ENCODE measurements at places on chromosomes 1 and 21.

DNA sequence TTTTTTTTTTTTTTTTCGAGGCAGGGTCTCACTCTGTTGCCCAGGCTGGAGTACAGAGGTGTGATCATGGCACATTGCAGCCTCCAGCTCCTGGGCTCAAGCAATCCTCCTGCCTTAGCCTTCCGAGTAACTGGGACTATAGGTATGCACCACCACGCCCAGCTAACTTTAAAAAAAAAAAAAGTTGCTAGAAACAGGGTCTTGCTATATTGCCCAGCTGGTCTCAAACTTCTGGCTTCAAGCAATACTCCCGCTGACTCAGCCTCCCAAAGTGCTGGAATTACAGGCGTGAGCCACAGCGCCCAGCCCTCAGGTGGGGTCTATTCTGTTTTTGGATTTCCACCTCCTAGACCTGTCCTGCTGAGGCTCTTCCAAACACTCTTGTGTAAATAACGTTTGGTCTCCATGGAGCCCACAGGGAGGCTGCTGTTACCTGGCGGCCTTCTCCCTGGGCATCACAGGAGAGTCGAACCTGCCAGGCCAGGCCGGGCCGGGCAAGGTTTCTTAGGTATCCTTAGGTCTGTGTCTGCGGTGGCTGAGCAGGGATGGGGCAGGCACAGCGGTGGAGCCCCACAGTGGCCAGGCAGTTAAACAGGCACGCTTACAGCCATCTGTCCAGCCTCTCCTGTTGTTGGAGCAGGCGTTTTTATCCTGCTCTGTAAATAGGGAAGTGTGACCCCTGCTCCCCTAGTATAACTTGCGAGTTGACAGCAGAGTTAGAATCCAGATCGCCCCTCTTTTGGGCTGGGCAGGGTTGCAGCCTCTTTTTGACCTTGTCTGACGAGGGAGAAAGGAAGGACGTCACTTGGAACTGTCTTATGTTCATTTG lies 18.8 kb downstream of the PLEKHM2 start:
- DNase-seq, result no peak

DNA sequence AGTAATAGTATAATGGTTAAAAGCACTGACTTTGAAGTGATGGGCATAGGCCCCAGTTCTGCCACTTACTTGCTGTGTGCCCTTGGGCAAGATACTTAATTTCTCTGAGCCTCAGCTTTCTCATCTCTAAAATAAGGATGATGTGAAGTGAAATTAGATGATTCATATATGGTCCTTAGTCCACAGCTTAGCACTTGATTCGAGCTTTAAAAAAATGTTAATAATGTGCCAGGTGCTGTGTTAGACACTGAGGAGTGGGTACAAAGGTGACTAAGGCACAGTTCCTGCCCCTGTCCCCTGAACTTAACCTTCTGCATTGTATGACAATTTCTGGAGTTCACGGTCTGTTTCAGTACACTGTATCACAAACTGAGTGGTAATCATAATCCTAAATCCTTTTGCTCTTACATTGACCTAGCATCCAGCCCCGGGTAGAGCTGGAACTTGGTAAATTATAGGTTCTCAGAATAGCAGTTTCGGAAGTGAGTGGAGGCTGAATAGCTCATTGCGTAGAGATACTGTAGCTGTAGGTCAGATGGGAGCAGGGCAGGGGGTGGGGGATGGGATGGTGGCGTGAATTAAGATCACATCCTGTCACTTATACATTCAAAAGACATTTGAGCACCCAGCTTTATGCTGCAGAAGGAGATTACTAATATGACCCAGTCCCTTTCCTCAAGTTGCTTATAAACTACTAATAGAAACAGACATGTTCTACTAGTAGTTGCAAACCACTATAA lies 1.5 kb downstream of the ZNF691 start:
- DNase-seq, result no peak

DNA sequence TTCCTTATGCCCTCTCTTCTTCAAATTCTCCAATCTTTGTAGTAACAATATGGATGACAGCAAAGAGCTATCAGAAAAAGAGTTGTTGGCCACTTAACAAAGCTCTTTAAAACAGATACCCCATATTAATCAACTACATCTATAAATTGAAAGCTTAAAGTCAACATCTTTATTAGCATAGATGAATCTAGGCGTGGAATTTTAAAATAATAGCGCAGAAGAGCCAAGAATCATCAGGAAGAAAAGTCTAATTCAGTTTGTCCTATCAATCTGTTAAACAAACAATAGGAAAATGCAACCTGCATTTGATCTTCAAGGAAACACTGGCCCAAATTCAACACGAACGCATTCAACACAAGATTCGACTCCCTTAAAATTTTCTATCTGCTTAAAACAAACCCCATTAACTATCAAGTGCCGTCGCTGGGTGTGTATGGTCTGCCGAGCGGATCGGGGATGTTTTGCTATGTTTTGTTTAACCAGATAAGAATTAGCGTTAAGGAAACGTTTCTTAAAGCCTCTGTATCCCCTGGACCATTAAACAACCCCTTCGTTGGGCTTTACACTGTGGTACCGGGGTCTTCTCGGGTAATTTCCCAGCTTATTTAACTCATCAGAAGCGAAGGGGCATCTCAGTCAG lies 1.0 kb downstream of the LYST start:
- no peak for DNase-seq

GRCh38 chr1:66393586-66394287 lies 140.2 kb upstream of the SGIP1 start:
- no peak for DNase-seq

- no peak for DNase-seq
Measured at GRCh38 chr1:181345146-181345545, 138.2 kb upstream of the CACNA1E start.

DNA sequence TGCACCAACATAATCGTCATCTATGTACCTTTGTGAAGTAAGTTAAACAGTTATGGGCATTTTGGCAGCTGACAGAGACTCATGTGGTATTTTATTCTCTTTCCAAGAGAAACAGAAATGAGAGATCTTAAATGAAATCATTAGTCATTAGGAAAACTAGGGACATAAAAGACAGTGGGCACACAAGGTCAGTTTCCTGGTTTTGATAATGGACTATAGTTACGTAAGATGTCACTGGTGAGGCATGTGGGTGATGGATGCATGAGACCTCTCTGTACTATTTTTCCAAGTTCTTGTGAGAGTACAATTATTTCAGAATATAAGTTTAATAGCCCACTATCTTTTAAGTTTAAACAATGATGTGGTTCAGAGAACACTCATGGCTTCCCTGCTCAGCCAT lies 216.9 kb downstream of the APP start:
- DNase-seq, result no peak

DNA sequence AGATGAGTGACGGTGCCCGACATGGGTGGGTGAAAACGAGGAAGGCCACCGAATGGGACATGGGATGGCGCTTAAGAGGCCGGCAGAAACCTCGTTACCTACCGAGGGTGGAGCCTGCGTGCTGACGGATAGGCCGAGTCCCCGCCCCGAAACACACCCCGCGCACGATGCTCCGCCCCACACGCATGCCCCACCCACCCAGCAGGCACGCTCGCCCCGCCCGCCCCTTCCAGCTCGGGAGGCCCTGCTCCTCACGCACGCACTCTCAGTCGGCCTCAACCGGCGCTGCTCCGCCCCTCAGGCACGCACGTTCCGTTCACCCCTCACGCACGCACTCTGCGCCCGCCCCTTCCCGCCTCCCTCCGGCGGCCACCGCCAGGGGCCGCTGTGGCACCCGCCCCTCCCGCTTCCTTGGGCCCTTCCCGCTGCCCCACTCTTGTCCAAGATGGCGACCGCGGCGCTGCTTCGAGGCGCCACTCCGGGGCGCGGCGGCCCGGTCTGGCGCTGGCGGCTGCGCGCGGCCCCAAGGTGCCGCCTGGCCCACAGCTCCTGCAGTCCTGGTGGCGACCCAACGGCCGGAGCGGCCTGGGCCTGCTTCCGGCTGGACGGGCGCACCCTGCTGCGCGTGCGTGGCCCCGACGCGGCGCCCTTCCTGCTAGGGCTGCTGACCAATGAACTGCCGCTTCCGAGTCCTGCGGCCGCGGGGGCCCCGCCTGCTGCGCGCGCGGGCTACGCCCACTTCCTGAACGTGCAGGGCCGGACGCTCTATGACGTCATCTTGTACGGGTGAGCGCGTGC lies at the start of gene IBA57:
IBA57 (plus strand) TSS at position 433 of the 798 bp plus-strand sequence; CDS start at position 446, 13 bp downstream.
- DNase-seq, result peak; percentile 99

DNA sequence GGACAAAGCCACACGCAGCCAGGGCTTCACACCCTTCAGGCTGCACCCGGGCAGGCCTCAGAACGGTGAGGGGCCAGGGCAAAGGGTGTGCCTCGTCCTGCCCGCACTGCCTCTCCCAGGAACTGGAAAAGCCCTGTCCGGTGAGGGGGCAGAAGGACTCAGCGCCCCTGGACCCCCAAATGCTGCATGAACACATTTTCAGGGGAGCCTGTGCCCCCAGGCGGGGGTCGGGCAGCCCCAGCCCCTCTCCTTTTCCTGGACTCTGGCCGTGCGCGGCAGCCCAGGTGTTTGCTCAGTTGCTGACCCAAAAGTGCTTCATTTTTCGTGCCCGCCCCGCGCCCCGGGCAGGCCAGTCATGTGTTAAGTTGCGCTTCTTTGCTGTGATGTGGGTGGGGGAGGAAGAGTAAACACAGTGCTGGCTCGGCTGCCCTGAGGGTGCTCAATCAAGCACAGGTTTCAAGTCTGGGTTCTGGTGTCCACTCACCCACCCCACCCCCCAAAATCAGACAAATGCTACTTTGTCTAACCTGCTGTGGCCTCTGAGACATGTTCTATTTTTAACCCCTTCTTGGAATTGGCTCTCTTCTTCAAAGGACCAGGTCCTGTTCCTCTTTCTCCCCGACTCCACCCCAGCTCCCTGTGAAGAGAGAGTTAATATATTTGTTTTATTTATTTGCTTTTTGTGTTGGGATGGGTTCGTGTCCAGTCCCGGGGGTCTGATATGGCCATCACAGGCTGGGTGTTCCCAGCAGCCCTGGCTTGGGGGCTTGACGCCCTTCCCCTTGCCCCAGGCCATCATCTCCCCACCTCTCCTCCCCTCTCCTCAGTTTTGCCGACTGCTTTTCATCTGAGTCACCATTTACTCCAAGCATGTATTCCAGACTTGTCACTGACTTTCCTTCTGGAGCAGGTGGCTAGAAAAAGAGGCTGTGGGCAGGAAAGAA lies 8.1 kb downstream of the PSRC1 start:
- DNase-seq, result no peak

GRCh38 chr1:32782086-32782485 lies 35.1 kb downstream of the YARS1 start:
- DNase-seq, result no peak

DNA sequence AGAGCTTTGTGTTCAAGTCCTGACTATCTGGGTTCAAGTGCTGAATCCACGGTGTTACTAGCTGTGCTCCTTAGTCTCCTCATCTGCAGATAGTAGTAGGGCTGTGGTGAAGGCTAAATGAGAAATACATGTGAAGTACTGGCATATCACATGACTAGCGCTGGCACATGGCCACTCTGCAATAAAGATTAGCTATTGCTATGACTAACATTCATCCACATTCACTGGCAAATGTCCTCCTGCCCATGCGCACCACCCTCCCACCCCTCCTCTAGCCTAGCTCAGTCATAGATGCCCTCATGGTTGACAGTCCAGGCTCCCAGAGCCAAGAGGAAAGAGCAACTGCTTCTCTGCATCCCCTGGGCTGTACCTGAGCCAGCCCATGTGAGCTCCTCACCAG lies 8.5 kb upstream of the COL8A2 start:
- no peak for DNase-seq

- no peak for DNase-seq
Measured at GRCh38 chr1:171961861-171962260, 120.6 kb downstream of the DNM3 start.

- DNase-seq, result no peak
Measured at GRCh38 chr1:96445302-96445701, 276.3 kb upstream of the PTBP2 start.

- DNase-seq, result no peak
Measured at GRCh38 chr21:33237486-33237885, 7.7 kb downstream of the IFNAR2 start.

DNA sequence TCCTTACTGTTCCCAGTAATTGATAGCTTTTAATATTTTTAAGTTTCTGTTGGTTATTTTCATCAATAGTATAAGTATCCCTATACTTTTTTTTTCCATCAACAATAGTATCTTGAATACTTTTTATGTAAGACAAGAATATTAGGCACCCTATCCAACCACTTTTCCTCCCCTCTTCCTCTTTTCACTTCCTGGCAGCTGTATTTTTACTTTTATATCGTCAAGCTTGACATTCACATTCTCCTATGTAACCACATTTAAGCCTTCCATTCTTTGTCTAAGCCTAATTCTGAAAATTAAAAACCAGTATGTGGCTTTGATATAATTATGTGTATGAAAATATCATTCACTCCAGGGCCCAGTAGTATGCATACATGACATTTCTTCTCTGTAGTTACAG lies 9.3 kb downstream of the TMEM39B start:
- no peak for DNase-seq

- no peak for DNase-seq
Measured at GRCh38 chr1:2348346-2349325, 42.7 kb downstream of the MORN1 start.

- no peak for DNase-seq
Measured at GRCh38 chr1:66495495-66495894, 38.5 kb upstream of the SGIP1 start.

- no peak for DNase-seq
Measured at GRCh38 chr1:236421850-236422516, 27.9 kb downstream of the EDARADD start.

DNA sequence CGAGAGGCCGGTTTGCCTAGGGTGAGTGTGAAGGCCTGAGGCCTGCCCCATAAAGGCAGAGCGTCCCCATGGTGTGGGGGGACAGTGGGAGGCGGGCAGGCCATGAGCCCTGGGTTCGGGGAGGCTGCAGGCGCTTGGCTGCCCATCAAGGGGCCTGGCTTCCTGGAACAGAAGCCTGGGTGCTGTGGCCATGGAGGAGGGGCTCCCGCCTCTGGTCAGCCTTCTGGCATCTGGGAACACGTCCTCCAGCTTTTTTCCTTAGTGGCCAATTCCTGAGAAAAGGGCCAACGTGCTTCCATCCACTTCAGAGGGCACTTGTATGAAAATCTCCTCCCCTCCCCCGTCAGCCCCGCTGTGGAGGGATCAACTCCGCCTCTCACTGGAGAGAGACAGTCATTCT lies 58.7 kb downstream of the PRDM16 start:
- no peak for DNase-seq

DNA sequence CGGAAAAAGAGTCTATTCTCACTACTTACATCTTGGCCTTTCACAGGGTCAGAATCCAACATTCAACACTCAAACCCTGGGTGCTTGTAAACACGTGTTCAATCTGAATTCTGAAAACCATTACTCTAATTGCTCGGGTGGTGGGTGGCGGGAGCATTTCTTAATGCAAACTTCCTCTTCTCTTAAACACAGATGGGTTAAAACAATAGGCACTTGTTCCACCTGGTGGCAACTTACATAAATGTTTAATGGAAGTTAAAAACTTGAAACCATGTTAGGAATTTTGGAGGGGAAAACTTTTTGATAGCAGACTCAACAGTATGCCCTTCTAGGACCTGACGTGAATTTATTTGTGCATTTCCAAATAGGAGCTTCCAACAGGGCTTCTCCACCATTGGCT lies 23.4 kb upstream of the TDRD10 start:
- no peak for DNase-seq
